ENCODE measurements at places on chromosomes 2 and 18. TPM values are rescaled to one million over a fixed set of nuclear protein-coding genes. Genes with fewer than 3 reads are reported as not detected.

The FAM110C gene
- total RNA-seq, result 0.17 TPM

The CABLES1 gene
- total RNA-seq, result 42.6 TPM

The VWC2L gene
- total RNA-seq, result not detected

The FZD7 gene
- 0.22 TPM for total RNA-seq

The SCYGR4 gene
- not detected for total RNA-seq

The CCDC150 gene
- 7.3 TPM for total RNA-seq

The TNFRSF11A gene
- 49.1 TPM for total RNA-seq

The TSPYL6 gene
- not detected for total RNA-seq

The GKN2 gene
- not detected for total RNA-seq

The C2orf72 gene
- total RNA-seq, result 7.6 TPM

The RPL31 gene
- 1,383 TPM for total RNA-seq

The LYPD1 gene
- total RNA-seq, result not detected

The TEX44 gene
- total RNA-seq, result not detected

The TMEM178A gene
- 0.11 TPM for total RNA-seq

The EMILIN1 gene
- total RNA-seq, result 34.8 TPM

The MC4R gene
- total RNA-seq, result not detected

The CFAP65 gene
- not detected for total RNA-seq

The L3MBTL4 gene
- total RNA-seq, result 8.8 TPM

The NEU4 gene
- total RNA-seq, result not detected

The ASNSD1 gene
- total RNA-seq, result 48.9 TPM

The B4GALT6 gene
- 5.0 TPM for total RNA-seq

The CNGA3 gene
- total RNA-seq, result not detected

The RIT2 gene
- total RNA-seq, result not detected

The ACYP2 gene
- 12.0 TPM for total RNA-seq

The IL36G gene
- total RNA-seq, result not detected

The HTR2B gene
- total RNA-seq, result 1.5 TPM

The ELOA2 gene
- not detected for total RNA-seq

The CSRNP3 gene
- 0.76 TPM for total RNA-seq

The PFN4 gene
- total RNA-seq, result 0.17 TPM
